A549 (cell line): ENCODE measurements at places on chromosomes 11 and 22. TPM values are rescaled to one million over a fixed set of nuclear protein-coding genes. Genes with fewer than 3 reads are reported as not detected.
A peak's percentile ranks its signal among the peaks of the same experiment; 100 is the strongest.

DNA sequence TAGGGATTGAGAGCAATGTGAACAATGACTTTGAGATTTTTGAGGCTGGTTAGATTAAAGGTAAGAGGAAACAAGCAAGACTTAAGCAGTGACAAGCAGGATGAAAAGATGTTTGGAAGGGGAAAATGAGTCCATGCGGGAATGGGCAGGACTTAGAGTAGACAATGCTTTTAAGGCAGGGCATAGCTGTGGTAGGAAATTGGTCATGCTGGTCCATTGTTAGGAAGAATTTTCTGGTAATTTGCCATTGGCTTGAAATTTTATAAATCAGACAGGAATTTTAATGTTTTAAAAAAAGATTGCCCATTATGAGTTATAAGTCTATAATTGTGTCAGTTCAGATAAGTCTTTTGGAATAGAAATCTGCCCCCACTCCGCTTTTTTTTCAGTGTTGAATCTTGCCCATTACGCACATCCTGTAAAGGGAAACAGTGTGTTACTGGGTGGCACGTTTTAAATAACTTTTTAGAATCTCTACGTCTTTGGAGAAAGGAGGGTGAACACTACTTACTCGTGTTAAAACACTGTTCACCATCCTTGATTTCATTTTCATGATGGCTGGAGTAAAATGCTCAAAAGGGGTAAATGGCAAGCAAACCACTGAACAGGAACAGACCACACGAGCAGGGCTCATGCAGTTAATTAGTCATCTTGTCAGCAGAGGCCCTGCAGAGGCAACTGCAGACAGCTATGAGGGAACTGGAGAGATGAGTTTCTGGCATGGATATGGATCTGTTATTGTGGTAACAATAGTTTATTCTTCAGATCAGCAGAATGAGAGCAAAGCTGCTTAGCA lies 25.0 kb downstream of the SWAP70 start:
- no peak for DNase-seq

GRCh38 chr11:126477535-126478305 lies 122.2 kb downstream of the ST3GAL4 start:
- no peak for DNase-seq

APOC3 gene
- not detected in 3 replicates for polyA plus RNA-seq

BCO2 gene
- polyA plus RNA-seq: 0.79 to 1.8 TPM (median 1.3 TPM) in 3 replicates

DNA sequence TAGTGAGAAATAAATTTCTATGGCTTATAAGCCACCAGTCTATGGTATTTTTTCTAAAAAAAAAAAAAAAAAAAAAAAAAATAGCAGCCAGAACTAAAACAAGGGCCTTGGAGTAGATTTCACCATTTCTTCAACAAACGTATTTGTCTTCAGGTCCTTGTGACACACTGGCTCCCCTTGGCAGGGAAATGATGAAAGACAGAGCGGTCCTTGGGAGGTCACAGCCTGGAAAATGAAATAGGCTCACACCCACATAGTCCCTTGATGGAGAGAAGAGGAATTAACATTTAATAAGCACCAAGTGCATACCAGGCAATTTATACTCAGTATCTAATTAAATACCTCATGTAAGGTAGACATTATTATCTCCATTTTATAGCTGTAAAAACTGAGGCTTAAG lies 25.7 kb upstream of the ACER3 start:
- no peak for DNase-seq

- DNase-seq: no peak
Measured at GRCh38 chr11:32451808-32452207, 16.5 kb upstream of the WT1 start.

DNA sequence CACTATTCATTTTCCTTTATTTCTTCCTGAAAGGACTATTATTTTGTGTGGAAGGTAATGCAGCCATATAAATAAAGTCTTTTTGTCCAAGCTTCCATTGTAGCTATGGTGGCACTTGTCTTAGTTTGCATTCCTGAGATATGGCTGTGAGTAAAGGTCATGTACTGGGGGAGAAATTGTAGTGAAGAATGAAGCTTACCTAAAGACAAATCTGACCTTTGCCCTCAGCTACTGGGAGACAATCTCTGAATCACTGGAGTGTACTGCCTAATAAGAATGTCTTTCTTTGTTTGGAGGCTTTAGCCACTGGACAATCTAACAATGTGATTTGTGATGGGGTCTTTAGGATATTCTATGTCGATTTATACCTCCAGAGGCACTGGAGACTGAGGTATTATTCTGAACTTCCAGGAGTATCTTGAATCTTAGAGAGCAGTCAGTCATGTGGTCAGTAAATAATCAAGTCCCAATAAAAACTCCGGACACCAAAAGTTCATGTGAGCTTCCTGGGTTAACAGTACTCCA lies 39.7 kb upstream of the OR5AK2 start:
- no peak for DNase-seq

GRCh38 chr11:77968337-77968736 lies 26.1 kb downstream of the INTS4 start:
- no peak for DNase-seq

GRCh38 chr11:107018902-107019493 lies 722 bp upstream of the GUCY1A2 start:
- DNase-seq: peak; percentile 32

- no peak for DNase-seq
Measured at GRCh38 chr22:33605666-33606065, 314.6 kb downstream of the LARGE1 start.

GRCh38 chr11:61610905-61611304 lies 30.0 kb upstream of the SYT7 start:
- no peak for DNase-seq

DNA sequence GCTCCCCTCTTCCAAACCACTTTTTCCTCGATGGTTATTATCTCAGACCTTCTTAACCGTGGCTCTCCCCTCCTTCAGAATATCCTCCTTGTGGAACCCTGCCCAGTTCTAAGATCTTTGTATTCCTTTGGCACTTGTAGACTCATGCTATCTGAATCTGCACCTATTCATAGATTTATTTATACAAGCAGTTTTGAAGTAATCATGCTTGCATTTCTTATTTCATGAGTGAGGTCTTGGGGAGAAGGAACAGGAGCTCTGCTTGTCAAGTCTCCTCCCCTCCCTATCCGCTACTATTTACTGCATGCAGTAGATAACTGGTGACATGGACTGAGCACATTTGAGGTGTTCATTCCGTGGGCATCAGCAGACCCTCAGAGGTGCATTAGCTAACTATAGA lies 5.4 kb upstream of the MADD start:
- no peak for DNase-seq

PRRG4 gene
- polyA plus RNA-seq: 0.72 to 1.4 TPM (median 1.3 TPM) in 3 replicates

DNA sequence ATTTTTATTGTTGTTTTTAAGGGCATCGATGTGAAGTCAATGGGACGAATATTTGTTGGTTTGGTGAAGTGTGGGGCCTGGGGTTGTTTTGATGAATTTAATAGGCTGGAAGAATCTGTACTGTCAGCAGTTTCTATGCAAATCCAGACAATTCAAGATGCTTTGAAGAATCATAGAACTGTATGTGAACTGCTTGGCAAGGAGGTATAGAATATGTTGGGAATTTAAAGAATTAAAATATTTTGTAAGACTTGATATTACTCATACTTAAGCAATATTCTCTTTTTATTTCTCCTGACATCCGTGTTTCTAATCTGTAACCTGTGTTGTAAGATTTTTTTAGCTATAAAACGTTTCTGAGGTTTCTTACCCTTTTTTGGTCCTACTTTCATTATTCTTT lies 61.6 kb downstream of the DYNC2H1 start:
- no peak for DNase-seq

MPEG1 gene
- polyA plus RNA-seq: not detected in 3 replicates

DNA sequence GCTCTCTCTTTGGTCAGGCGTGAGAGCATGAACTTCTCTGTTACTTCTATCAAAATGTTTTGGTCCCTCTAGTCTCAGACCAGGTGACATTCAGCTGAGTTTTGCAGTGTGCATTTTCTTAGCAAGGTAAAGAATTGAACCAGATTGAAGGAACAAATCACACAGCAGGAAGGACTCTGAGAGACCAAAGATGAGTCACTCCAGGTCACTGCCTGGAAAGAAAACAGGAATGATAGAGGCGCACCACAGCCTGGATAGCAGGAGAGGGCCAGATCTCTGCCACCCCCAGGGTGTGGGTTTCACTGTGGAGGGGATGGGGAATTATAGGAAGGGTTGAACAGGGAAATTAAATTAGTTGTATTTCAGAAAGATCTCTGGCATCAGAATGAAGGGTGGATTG lies 788.3 kb downstream of the NTM start:
- DNase-seq: no peak

KCNE3 gene
- polyA plus RNA-seq: 0.20 to 0.34 TPM (median 0.23 TPM) in 3 replicates

DNA sequence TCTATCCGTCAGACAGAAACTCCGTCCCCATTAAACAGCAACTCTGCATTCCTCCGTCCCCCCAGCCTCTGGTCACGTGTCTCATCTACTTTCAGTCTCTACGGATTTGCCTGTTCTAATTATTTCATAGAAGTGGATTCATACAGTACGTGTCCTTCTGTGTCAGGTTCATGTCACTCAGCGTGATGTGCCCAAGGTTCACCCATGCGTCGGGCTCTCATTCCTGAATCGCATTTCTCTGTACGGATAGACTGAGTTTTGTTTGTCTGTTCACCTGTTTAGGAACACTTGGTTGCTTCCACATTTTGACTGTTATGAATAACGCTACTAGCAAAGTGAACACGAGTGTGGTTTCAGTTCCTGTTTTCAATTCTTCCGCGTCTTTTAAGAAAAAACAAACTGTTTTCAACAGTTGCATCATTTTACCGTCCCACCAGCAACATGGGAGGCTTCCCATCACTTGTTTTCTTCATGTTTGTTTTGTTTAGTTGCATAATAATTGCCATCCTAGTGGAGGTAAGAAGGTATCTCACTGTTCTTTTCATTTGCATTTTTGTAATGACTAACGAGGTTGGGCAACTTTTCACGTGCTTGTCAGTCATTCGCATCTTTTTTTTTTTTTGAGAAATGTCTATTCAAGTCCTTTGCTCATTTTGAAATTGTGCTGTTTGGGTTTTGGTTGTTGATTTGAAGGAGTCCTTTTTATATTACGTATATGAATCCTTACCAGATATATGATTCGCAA lies 8.9 kb upstream of the NLRP6 start:
- no peak for DNase-seq

GRCh38 chr11:75891947-75892739 lies 77.1 kb downstream of the UVRAG start:
- DNase-seq: no peak

DNA sequence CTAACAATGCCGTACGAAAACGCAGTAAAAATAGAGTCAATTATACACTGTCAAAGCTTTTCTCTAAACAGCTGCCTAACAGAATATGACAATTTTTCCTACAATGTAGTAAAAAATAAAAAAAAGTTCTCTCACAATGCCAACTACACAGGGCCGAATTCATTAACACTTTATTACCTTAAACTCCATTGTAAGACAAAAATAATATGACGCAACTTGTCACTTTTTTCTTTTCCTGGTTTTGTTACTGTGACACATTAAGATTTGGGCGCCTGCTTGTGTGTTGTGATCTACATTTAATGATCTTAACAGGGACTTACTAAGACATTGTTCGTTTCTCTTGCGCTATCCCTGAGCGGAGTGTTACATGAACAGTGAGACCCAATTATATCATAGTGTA lies 204.1 kb downstream of the INSC start:
- no peak for DNase-seq

APOL6 gene
- polyA plus RNA-seq: 1.3 to 1.9 TPM (median 1.8 TPM) in 3 replicates

DNA sequence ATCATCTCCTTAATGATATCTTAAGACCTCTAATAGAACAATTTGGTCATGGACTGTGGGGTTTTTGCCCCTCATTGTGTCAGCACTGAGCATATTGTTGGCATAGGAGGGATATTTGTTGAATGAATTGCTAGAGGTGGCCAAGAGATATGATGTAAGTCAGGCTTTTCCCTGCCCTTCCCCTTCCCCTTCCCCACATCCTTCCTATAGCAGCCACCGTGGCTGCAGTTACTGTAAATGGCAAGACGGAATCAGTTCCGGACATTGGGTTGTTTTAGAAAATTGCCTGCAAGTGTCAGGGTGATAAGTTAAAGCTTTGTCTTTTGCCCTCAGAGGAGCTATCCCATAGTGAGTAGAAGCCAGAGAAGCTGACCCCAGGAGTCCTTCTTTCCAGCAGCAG lies 23.0 kb downstream of the LIMK2 start:
- no peak for DNase-seq

GRCh38 chr11:8610532-8611116 lies 16.6 kb upstream of the STK33 start:
- no peak for DNase-seq
